ENCODE measurements at places on chromosomes 6 and 20. TPM values are rescaled to one million over a fixed set of nuclear protein-coding genes. Genes with fewer than 3 reads are reported as not detected.

The SLC4A11 gene
- 1.1 TPM for total RNA-seq

The RCAN2 gene
- 0.03 TPM for total RNA-seq

The PAX1 gene
- not detected for total RNA-seq

The CCN2 gene
- total RNA-seq: 25.7 TPM

The CLPSL1 gene
- total RNA-seq: not detected

The NINL gene
- total RNA-seq: not detected

The HLA-DMA gene
- total RNA-seq: 3.4 TPM

- no peak for DNase-seq
These were observed 351.4 kb upstream of the CDH4 start for GRCh38 chr20:60900618-60901017.

- DNase-seq: peak; percentile 73
These were observed 76.0 kb upstream of the TBC1D7 start for GRCh38 chr6:13404228-13404891.

DNA sequence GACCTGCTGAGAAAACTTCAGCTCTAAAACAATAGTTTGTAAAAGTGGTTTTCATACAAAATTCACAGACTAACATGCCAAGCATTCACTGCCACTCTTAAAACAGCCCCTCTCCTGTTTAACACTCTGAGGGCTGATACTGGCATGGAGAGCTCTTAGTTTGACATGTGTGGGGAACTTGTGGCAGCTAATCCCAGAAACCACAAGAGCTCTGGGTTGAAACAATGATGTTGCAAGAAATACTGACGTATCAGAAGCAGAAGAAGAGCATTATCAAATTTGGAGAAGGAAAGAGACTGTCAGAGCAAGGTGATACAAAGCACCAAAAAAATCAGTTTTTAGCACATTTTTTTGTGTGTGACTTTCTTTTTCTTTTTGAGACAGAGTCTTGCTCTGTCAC lies 5.1 kb downstream of the BEND3 start:
- no peak for DNase-seq

DNA sequence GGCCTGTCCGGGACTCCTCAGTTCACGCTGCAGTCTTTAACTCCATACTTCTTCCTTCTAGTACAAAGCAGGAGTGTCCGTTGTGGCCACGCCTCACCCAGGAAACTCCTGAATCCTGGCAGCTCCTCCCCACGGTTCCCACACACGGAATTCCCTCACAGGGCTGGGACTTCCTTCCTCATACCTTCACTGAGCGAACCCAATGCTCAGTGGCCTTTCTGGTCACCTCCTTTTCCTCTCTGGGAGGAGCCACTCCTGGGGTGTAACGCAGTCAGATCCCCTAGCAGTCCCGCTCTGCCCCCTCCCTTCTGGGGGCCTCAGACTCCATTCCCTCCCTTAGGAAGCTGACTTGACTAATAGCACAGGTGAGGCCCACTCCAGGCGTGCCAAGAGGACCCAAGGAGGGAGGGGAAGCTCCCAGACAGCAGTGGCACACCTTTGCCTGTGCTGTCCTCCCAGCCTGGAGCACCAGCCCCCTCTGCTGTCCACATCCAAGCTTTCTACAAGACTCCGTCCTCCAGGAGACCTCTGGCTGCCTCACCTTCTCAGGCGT lies at the start of gene SLC52A3:
Gene SLC52A3, minus strand, starts transcription at position 75 of the 553 bp plus-strand sequence. CDS start 2,726 bp downstream, outside the sequence.
- DNase-seq: peak; percentile 18

DNA sequence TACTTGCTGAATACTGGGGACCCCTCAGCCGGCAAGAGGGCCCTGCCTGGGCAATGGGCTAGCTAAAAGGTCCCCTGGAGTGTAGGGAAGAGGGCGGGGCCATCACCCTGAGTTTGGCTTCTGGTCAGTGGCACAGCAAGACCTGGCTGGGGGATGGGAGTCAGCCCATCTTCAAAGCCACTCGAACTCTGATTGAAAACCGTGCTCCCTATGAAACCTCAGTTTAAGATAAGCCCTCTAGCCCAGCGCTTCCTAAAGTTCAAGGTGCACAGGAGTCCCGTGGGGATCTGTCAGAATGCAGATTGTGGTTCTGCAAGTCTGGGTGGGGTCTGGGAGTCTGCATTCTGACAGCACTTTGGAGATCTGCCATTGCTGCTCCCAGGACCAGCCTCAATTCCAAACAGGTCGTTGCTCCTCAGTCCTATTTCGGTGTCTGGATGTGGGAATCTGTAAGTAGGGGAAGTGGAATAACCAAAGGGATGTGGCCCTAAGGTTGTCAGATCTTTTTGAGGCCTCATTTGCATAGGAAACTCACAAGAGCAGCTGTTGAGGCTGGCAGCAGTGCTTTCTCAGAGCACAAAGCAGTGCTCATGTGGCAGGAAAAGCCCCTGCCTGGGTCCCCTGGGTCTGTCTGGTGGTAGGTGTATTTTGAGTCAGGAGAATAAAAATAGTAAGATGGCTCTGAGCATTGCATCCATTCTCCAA lies 85.3 kb upstream of the SCP2D1 start:
- no peak for DNase-seq

DNA sequence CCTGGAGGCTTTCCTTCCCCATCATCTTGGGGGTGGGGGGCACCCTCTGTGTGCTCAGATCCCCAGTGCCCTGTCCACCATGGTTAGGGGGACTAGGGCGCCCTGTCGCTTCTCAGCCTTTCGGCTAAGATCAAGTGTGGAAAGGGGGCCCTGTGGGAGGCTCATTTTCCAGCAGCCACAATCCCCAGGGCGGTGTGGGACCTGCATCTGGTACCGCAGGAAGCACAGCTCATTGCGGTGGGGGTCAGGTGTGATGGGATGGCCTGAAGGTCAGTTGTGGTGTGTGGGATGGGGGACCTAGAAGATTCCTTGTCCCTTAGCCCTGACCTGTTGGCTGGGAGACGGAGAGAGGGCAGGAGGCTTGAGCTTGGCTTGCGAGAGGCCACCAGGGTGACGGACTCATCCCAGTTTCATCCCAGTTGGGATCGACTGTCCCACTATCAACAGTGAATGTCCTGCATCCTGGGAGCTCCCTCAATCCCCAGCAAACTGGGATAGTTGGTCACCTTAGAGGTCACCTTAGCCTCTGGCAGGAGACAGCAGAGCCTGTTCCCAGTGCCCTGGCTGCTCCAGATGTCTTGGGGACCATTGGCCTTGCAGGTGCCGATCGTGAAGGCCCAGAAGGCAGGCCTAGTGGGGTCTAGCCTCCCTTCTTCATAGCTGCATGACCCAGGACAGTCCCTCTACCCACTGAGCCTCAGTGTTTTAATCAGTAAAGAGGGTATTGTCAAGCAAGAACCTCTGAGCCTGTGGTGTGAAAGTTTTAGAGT lies 64.5 kb upstream of the PMEPA1 start:
- DNase-seq: no peak

DNA sequence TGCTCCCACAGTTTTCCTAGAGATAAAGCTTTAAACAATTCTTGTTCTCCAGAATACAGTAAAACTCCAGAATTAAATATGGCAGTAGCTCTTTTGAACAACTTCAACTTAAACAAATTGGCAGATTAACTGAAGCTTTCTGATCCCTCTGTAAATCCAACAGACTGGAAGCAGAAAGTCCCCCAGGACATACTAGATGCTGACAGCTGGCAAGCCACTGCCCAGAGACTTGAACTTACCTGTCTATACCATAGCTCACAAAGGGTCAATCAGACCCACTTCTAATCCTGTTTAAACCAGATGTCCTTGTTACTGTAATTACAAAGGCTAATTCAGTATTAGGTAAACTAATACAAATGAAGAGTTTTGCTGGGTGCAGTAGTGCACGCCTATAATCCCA lies 12.3 kb downstream of the GPLD1 start:
- no peak for DNase-seq

DNA sequence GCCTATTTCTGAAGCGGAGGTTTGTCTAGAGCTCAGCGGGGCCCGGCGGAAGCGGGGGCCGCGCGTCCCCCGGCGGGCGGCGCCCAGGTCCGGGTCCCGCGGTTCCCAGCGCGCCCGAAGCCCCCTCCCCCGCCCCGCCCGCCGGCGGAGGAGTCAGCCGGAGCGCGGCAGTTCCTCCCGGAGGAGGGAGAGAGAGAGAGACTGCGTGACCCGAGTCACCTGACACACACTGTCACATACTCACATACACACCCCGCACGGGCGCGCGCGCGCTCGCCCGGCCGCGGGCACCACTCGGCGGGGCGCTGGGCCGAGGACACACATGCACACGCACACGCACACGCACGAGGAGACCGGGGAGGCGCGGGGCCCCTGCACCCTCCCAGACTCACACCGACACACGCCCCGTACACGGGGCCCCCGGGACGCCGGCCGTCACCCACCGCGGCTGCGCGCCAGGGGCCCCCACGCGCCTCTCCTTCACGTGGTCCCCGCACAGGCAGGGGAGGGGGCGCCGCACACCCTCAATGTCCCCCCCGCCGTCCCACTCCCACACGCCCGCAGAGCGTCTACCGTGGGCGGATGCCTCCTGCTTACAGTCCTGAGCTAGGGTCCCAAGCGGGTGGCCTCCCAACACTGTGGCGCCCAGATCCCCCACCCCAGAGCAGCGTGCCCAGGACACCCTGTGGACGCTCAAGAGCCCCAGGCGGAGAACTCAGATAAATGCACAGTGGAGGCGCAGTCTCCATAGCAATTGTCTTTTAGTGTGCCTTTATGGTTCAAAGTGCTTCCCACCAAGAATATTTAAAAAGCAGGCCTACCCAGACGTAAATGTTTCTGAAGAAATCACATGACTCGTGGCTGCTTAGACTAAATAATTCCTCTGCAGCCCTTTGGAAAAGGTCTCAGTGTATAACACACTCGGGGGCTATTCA lies at the start of gene RRAGD:
Gene RRAGD, minus strand, starts transcription at position 203 of the 935 bp plus-strand sequence. CDS start 280 bp downstream, outside the sequence.
- DNase-seq: no peak

DNA sequence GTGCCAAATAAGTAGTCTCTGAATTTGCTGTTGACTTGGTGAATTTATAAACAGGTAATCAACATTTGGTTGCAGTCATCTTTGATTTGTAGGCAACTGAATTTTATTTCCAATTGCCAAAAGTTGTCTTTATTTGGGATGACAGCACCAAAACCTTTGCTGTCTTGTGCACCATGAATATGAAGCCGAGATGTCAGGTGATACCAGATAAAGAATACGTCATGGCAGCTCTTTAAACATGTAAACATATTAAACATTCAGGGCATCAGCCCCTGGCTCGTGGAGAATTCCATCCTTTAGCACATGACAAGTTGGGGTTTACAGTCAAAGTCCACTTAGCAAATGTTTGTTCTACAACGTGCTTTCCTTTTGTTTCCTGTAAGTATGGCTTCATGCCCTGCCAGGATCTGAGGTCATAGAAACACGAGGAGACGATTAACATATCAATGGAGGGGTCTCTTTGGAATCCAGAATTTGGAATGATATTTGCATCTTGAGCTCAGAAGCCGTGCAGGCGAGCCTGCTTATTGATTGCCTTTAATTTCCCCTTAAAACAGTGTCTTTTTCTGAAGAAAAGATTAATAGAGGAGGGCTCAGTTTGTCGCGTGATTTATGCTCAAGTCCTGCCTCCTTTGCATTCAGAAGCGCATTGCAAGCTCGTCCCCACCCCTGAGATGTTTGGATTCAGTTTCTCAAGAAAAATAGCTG lies 170.2 kb upstream of the ZNF217 start:
- no peak for DNase-seq

DNA sequence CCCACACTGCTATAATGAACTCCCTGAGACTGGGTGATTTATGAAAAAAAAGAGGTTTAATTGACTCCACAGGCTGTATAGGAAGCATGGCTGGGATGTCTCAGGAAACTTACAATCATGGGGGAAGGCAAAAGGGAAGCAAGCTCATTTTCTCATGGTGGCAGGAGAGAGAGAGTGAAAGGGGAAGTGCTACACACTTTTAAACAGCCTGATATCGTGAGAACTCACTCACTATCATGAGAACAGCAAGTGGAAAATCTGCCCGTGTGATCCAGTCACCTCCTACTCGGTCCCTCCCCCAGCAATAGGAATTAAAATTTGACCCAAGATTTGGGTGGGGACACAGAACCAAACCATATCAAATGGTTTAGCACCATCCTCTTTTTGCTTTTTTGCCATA lies 116.6 kb upstream of the CEP162 start:
- DNase-seq: no peak

- no peak for DNase-seq
These were observed 17.7 kb downstream of the KCNG1 start for GRCh38 chr20:51005214-51005613.

- DNase-seq: no peak
These were observed 86.3 kb downstream of the RFPL4B start for GRCh38 chr6:112433457-112433856.

All from HT1080 (cell line).